ENCODE measurements at places on chromosomes 4 and X. TPM values are rescaled to one million over a fixed set of nuclear protein-coding genes. Genes with fewer than 3 reads are reported as not detected.

DNA sequence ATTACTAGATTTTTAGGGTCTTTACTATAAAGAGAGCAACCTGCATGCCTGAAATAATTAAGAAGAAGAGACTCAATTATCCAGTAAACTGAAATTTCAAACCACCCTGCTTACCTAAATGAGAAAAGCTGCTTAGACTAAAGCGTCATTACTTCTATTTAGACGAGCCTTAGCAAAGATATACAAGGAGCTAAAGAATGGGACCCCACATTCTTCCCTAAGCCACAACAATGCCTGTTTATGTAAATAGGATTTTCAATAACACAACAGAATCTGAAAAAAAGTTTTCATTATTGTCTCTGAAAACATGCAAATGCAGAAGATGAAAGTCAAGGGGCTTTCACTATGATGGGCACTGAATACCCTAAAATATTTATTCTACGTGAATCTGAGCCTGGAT, 16.2 kb downstream of the GPC3 start:
- no peak for DNase-seq

The LONRF3 gene
- 15.7 TPM for total RNA-seq

The MAGEB1 gene
- not detected for total RNA-seq

The GAGE2A gene
- not detected for total RNA-seq

DNA sequence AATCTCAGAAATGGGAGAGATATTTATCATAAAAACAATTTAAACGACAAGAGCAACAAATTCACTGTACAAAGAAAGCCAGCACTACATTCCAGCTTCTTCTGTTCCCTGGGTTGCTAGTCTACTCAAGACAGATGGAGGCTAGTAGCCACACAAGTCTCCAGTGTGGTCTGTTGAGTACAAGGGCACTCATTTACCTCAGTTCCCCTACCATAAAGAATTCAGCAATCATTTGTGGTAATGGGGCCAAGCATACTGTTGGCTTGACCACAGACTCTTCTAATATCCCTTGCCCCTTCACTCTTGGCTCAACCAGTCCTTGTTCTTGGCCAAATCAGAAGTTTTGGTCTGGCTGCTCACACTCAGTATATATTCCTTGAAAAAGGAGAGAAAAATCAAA, 212.3 kb downstream of the COX18 start:
- DNase-seq = no peak

GRCh38 chr4:46890056-46890455, 19.0 kb downstream of the COX7B2 start:
- no peak for DNase-seq

DNA sequence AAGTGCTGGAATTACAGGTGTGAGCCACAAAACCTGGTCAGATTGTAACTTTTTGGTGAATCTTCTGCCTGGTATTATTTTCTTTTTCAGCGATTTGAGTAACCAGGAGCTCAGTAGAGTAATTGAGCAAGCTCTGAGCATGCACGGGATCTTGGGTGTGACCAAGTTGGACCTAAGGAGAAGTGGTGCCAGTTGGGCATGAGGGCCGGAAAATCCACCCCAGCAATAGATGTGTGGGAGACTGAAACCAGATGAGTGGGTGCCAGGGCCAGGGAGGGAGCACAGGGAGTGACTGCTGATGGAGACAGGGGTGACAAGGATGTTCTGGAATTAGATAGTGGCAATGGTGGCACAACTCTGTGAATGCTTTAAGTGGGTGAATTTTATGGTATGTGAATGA, 3.7 kb upstream of the CCNQ start:
- DNase-seq = no peak

GRCh38 chr4:12911750-12912358, 572.3 kb downstream of the RAB28 start:
- no peak for DNase-seq

- peak; percentile 45 for DNase-seq
Observed at GRCh38 chr4:176791591-176792325, 964 bp downstream of the VEGFC start.

The CCDC120 gene
- 0.44 TPM for total RNA-seq

- DNase-seq = no peak
Observed at GRCh38 chrX:109352066-109352588, 129.8 kb downstream of the GUCY2F start.

The FGF2 gene
- total RNA-seq = 7.6 TPM

The TLR8 gene
- total RNA-seq = not detected

DNA sequence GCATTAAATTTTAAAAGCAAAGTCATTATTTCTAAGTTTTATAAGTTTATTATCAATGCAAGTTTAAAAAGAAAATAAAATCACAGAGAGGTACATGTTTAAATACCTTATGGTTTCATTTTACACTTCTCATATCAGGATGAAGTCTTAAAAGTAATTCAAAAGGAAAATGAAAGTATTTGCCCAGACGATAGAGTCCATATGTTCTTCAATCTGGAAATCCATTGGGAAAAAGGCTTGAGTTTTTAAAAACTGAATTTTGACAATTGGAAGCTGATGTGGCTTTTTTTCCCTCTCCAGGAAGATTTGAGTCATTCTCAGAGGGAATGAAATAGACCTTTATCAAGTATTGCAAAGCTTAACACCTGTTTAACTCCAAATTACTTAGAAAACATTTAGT, 37.1 kb downstream of the MAB21L2 start:
- peak; percentile 1 for DNase-seq

- no peak for DNase-seq
Observed at GRCh38 chr4:129143359-129143758, 47.4 kb downstream of the C4orf33 start.

- peak; percentile 72 for DNase-seq
Observed at GRCh38 chr4:123397144-123398065, 810 bp downstream of the SPRY1 start.

The TCP11X2 gene
- not detected for total RNA-seq

Data from lung microvascular endothelial cell (primary cell).